ENCODE measurements at places on chromosomes 3 and 15.

DNA sequence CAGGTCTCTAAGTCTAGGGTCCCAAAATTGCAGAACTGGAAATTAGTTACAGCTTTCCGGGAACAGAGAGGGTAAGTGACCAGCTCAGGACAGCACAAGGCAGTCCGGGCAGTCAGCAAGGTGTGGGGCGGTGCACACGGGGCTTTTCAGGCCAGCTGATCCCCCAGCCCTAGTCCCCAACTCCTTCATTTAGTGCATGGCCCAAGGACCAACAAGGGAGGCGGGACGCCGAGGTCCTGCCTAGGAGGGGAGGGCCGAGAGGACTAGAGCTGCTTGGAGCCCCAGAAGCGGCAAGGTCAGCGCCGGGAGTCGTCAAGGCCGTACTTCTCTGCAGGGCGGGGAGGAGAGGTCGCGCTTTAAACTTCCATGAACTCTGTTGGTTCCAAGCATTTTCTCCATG lies 2.0 kb upstream of the PDE8A start:
- DNase-seq, result no peak

DNA sequence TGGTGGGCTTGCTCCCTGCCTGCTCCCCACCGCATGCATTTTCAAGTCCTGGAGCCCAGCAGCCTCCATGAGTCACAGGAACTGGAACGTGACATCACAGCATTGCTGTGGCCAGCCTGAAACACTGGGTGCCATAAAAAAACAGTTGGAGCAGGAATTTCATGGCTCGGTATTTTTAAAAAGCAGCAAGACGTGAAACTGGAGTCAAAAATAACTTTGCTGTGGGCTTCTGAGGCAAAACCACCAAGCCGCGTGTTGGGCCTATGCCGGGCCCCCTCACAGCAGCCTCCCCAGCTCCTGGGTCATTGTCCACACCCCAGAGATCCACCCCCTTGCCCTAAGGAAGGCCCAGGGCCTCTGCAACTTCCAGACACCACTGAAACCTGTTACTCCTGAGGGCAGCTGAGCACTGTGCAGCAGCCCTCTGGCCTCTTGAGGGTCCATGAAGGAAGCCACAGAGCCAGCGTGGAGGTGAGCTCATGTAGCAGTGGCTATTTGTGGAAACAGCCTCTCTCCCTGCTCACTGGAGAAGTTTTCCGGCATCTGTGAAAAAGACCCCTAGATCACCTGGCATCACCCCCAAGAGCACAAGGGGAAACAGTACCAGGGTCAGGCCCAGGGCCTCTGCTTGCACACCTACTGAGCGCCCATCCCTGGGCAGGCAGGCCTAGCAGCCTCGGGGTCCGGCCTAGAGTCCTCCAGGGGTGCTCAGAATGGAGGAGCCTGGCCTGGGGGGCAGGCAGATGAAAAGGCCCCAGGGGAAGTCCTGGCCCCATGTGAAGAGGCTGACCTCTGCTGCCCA lies 34.0 kb upstream of the DUSP7 start:
- DNase-seq, result no peak

GRCh38 chr3:196177967-196178366 lies 33.2 kb downstream of the ZDHHC19 start:
- no peak for DNase-seq

DNA sequence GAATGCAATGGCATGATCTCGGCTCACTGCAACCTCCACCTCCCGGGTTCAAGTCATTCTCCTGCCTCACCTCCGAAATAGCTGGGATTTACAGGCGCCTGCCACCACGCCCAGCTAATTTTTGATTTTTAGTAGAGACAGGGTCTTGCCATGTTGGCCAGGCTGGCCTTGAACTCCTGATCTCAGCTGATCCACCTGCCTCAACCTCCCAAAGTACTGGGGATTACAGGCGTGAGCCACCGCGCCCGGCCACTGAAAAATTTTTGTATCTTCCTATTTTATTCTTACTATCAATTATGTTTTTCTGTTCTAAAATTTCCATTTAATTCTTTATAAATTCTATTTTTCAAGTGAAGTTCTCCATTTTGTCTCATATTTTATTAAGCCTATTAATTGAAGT lies 730.4 kb downstream of the EDEM1 start:
- no peak for DNase-seq

- no peak for DNase-seq
Observed at GRCh38 chr3:5188419-5189221, 1.1 kb downstream of the EDEM1 start.

DNA sequence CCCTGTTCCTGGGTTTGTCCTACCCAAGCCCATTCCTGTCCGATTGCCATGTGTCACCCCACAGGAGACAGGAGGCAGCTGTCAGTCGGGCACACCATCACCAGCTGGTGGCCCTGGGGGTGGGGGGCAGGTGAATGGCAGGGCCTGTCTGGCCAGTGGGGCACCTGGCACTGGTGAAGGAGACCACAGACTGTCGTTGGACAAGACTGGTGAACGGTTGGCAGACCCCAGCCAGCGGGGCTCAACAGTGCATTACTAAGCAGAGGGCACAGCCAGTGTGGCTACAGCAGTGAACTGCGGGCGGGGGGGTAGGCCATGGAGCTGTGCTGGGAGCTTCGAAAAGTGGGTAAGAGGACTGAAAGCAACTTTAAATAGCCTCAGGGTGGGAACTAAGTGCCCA lies 2.1 kb downstream of the SEMA7A start:
- DNase-seq, result no peak

DNA sequence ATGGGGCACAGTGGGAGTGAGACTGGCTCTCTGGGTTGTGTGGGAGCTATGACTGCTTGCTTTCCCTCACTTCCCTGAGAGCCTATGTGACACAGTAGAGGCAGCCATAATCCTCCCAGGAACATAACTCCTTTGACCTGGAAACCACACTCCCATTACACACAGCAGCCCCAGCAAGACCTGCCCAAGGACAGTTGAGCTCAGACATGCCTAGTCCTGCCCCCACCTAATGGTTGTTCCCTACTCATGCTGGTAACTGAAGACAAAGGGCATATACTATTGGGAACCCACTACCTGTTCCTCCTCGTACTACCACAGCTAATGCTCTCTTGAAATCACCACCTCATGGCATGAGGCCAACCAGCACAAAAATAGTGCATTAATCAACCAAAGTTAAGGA lies 550.4 kb upstream of the ARPP21 start:
- no peak for DNase-seq

DNA sequence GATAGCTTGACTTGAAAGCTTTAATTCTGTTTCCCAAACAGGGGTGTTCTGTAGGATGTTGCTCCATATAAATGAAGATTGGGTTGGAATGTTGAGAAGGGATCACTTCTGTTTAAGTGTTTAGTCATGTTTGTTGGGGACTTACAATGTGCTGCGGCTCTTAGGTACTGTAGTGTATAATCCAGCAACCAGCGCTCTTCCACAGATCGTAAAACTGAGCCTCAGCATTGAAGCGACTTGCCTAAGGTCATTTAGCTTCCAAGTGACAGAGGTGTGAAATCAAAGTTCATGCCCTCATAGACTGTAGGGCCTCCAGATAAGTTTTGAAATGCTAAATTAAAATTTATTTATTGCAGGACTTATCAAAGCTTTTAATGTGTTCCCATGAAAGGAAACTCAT lies 1.8 kb downstream of the MKRN2 start:
- no peak for DNase-seq

- DNase-seq, result no peak
Observed at GRCh38 chr15:96404560-96404959, 74.1 kb downstream of the NR2F2 start.

- no peak for DNase-seq
Observed at GRCh38 chr15:66388576-66388975, 1.9 kb downstream of the MAP2K1 start.

DNA sequence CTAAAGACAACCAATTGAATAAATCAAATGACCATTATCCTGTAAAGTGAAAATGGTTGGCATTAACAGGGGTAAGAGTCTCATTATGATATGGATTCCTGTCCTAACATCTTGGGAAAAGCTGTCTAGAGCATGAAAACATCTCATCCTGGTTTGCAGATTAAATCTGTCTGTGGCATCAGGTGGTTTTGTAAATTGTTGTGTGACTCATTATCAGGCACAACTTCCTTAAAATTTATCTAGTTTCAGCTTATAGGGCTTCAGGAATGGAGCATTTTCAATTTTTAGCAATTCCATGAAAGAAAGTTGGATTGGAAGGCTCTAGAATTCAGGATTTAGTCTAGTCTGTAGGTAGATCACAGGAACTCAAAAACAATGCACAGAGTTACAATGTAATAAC lies 31.1 kb upstream of the SLC27A2 start:
- no peak for DNase-seq

- DNase-seq, result no peak
Observed at GRCh38 chr3:77933926-77934325, 894.0 kb downstream of the ROBO2 start.

DNA sequence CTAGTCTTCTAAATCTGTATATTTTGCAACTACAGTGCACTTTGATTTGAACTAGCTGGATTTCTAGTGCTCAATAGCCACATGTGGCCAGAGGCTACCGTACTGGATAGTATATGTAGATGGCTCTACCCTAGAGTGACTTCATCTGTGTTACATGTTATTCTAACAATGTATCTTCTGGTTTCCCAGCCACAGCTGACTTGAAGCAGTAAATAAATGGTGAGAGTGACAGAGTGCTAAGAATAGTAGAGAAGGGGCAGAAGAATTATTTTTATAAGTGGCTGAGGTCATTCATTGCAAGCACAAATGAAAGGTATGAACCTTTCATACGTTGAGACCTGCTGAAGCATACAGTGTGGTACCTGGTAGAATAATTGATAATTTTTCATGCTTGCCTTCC lies 30.9 kb downstream of the KAT2B start:
- DNase-seq, result no peak

DNA sequence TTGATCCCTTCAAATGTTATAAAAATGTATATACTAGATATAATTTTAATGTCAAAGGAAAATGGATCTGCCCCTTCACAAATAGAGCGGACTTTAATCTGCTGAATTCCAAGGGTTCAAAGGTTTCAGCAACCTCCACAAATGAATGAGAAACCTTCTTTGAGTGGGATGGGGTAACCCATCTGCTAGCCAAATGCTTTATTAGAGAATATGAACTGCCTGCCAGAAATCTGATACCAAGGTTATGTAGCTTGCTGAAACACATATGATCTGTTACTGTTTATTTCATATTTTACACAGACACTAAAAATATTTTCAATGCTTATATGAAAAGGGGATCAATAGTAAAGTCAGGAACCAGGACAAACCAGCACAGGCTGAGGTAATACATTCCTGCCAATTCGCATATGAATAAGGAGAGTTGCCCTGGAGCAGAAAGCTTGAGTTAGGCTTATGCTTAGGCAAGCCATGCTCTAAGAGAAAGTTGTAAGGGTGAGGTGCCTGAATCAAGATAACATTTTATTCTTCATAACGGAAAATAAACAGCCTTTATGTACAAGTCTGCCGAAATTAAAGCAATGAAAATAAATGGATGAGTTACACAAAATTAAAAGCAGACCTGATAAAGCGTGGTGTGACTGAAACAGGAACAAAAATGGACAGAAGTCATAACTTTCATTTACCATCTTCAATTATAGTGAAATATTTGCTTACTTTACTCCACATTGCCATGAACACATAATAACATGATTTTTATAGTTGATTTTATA lies 26.5 kb downstream of the PLOD2 start:
- DNase-seq, result no peak

GRCh38 chr3:48934333-48934991 lies 15.8 kb downstream of the ARIH2 start:
- no peak for DNase-seq

- DNase-seq, result peak; percentile 21
Observed at GRCh38 chr15:60590935-60591495, 112.1 kb upstream of the ICE2 start.

GRCh38 chr3:153221748-153222162 lies 59.7 kb downstream of the RAP2B start:
- peak; percentile 83 for DNase-seq

DNA sequence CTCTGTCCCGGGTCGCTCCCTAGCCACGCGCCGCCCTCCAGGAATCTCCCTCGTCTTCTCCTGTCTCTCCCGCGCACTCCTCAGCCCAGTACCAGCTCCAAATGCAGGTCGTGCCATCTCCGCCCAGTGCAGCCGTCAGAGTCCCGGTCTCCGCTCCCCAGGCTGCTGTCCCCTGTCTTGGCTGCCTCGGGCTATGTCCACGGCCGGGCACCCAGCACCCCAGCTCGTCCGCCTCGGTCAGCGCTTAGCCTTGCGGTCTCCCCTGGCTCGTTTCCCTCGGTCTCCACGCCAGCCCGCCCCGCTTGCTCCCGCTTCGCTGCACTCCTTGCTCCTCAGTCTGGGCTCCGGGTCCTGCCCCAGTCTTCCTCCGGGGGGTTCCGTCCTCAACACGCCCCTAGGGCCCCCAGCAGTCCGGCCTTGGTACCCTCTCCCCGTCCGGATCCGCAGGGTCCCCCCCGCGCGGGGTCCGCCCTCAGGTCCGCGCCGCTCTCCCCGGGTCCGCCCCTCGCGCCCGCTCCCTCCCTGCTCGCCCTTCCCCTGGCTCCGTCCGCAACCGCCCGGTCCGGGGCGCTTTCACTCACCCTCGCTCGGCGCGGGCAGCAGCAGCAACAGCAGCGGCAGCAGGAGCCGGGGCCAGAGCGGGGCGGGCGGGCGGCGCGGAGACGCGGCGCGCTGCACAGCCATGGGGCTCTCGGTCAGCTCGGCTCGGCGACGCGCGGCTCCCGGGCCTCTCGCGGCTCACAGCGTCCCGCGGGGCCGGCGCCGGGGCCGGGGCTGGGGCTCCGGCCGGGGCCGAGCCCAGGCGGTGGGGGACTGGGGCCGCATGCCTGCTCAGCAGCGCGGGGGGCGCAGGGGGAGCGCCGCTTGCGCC lies 462 bp downstream of the IGDCC3 start:
- peak; percentile 41 for DNase-seq

DNA sequence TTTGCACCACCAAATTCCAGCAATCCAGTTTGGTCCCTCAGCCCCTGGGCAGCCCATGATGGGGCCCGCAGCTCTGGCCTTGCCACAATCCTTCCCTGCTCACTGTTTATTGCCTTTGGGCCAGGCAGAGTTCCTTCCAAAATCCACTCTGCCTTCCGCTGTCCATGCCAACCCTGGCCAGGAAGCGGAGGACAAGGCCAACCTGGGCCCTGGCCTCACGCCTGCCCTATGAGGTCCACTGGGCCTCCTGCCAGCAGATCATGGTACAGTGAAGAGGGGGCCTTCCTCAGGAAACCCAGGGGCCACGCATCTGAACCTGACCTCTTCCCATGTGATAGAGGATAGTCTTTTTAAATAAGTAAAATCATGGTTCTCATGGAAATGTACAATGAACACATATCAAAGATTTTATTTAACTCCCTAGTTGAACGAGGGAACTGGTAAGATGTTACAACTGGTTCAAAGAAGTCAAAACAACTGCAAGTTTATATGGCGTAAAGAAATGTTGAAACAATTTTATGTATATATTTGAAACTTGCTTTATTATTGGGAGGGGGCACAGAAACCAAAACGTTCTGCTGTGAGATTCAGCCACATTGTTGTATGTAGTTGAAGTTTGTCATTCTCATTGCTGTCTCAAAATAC lies 95.8 kb upstream of the TNFAIP8L3 start:
- DNase-seq, result no peak

DNA sequence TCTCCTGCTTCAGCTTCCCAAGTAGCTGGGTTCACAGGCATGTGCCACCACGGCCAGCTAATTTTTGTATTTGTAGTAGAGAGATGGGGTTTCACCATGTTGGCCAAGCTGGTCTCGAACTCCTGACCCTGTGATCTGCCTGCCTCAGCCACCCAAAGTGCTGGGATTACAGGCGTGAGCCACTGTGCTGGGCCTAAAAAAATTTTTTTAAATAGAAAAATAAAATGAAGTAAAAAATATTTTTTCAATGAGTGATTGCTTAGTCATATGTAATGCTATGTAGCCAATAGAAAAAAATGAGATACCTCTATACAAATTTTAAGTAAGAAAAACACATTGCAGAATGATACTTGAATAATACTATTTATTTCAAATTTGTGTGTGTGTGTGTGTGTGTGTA lies 27.9 kb upstream of the SLC30A4 start:
- no peak for DNase-seq

GRCh38 chr3:58063022-58063815 lies 55.0 kb downstream of the FLNB start:
- no peak for DNase-seq
